ENCODE measurements at places on chromosomes 11 and 22. TPM values are rescaled to one million over a fixed set of nuclear protein-coding genes. Genes with fewer than 3 reads are reported as not detected.

Gene DKK3
- polyA plus RNA-seq: not detected

Gene TEX12
- 0.43 TPM for polyA plus RNA-seq

Gene RBM7
- polyA plus RNA-seq: 13.2 TPM

Gene C11orf86
- not detected for polyA plus RNA-seq

Gene SNU13
- polyA plus RNA-seq: 168 TPM

Gene SSTR3
- polyA plus RNA-seq: not detected

Gene TRIM5
- polyA plus RNA-seq: 14.4 TPM

- DNase-seq: no peak
Measured at GRCh38 chr11:64566915-64567891, 23.8 kb upstream of the SLC22A12 start.

- no peak for DNase-seq
Measured at GRCh38 chr22:40641269-40641668, 4.8 kb upstream of the MRTFA start.

DNA sequence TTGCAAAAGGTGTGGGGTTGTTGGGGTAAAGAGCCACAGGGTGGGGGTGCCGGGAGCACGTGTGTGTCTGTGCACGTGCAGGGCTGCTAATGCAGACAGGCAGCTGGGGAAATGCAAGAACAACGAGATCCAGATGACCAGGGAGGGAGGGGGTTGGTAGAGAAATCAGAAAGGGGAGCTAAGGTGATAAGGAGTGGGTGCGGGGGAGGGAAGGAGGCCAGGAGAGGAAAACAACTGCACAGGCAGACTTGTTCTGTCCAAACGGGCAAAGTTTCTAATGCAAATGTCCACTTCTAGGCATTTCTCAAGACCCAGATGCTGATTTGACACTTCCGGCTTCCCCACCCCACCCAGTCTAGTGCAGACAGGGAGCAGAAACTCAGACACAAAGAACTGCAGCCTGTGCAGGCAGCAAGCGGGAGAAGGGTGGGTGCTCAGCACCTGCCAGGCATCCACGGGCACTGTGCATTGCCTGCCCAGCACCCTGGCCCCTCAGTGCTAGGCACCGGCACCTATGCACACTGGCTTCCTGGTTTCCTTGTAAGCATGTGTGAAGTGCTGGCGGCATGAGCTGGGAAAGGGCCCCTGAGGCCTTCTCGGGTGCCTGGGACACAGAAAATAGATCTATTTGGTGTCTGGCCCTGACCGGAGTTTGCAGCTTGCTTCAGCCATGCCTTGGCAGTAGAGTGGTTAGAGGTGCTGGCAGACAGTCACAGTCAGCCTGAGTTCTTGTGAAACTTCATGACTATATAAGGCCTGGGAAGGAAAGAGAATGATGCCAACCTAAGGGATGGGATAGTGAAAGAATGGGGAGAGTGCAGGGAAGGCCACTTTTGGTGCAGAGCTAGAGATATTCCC lies 220.1 kb upstream of the SORL1-AS1 start:
- DNase-seq: no peak

DNA sequence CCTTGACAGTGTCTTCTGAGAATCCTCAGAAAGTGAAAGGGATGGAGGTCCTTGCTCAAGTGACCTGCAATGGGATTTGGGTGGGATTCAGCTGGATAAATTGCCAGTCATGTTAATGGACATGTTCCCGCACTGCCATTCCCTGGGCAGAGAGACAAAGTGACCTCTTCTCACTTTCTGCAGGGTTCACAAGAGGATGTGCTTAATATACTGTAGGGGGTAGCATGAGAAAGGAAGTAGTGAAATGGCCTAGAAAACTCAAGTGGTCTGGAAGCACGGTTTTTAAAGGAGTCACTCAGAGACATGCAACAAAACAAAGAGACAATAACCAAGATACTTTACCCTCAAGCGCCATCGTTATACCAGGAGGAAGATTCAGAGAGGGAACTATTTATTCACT lies 70.2 kb downstream of the NELL1 start:
- no peak for DNase-seq

GRCh38 chr22:36644333-36644757 lies 59.2 kb downstream of the CACNG2 start:
- no peak for DNase-seq

DNA sequence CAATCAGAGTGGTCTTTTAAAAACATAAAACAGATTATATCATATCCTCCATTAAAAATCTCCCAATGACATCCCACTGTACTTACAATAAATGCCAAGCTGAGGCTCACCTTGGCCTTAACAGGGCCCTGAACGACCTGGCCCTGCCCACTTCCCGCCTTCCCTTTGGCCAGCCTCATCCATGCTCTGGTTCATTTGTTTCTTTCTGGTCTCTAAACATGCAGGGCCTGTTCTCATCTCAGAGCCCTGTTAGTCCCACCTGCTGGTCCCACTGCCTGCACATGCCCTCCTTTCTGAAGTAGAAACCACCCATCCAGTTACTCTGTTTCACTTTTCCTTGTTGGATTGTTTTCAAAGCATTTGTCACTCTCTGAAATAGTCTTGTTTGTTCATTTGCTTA lies 227.4 kb downstream of the INSC start:
- DNase-seq: no peak

DNA sequence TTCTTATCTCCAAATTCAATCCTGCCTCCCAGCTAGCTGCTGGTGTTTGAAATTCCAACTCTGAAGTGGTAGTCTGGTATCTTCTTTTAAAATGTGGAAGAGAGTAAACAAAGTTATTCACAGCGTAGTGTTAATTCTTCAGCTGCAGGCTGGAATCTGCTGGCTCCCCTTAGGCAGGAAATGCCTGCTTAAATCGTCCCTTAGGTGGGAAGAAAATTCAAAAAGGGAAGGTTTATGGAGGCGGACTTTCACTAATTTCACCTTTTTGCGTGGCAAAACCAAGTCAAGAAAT lies 439.0 kb upstream of the CCDC90B start:
- no peak for DNase-seq

DNA sequence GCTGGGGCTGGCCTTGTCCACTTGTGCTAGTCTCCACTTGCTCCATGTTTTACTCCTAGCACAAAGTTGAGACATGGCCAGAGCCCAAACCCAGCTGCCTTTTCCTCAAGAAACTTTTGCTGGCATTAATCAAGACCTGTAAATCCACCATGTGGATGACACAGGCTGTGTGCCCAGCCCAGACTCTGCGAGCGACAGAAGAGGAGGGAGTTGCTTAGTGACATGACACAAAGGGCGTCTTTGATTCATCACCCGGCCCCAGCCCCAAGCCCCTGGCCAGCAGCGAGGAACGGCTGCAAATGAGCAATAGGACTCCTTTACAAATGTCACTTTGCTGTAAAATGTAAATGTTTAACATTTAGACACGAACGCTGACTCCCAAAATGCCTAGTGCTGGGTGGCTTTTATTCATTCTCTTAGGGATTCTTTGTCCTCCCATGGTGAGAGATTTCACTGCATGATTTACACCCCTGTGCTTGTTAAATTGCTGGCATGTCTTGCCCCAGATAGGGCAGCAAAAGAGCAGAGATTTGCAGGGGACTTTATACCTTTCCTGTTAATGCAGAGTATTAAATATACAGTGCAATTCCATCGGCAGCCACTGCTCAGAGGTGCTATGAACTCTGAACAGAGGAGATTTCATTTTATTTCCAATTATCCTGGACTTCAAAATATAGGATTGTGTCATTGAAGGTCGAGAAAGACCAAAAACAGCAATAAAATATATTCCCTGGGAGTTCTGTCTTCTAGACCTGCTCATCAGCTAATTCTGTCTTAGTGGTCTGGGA lies 263.6 kb upstream of the NCAM1 start:
- DNase-seq: no peak

DNA sequence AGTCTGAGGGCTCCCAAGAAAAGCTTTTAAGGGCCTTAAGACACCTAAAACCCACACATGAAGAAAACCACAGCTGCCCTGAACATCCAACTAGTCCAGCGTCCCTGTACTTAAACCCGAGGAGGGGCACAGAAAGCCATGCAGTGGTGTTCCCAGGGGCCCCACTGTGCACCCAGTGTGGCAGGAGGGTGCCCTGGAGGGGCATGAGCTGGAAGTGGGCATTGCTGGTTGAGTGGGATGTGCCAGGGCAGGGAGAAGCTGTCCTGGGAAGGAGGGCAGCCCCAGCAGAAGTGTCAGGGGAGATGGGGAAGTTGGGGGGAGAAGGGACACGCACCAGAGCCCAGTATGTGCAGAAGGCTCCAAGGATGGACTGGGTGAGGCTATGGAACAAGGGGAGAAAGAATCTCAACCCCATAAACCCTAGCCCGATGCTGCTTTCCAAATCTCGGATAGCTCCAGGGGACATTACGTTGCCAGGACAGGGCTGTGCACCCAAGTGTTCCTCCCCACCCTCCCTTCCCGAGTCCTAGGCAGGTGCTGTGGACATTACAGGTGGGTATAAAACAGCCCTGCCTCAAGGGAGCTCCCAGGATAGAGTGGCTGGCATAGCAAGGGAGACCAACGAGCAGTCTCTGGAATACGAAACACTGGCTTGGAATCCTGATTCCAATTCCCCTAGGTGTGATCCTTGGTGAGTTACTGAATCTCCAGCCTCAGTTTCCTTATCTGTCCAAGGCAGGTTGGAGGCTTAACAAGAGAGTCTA lies 44.2 kb downstream of the SHANK2 start:
- DNase-seq: no peak

DNA sequence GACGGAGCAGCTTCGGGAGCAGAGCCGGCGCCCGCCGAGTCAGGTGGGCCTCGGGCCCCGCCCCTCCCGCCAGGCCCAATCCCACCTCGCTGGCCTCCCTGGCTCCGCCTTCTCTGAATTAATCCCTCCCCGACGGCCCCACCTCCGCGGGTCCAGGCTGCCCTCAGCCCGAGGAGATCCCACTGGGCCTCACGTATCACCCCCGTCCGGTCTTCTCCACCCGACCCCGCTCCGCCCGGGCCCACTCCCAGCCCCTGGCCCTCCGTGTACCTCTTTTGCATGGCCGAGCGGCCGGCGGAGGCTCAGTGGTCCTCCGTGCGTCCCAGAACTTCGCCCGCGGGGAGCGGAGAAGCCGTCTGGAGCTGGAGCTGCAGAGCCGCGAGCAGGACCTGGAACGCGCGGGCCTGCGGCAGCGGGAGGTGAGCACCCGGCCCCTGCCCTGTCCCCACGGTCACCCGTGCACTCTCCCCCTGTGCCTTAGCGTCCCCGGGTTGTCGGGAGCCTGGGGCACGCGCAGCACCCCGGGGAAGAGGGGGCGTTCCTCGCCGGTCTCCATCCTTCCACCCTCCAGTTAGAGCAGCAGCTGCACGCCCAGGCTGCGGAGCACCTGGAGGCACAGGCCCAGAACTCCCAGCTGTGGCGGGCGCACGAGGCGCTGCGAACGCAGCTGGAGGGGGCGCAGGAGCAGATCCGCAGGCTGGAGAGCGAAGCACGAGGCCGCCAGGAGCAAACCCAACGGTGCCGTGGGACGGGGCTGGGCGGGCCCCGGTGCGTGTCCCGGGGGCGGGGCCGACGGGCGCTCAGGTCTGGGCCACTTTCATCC lies 2.2 kb upstream of the CD151 start:
- no peak for DNase-seq

DNA sequence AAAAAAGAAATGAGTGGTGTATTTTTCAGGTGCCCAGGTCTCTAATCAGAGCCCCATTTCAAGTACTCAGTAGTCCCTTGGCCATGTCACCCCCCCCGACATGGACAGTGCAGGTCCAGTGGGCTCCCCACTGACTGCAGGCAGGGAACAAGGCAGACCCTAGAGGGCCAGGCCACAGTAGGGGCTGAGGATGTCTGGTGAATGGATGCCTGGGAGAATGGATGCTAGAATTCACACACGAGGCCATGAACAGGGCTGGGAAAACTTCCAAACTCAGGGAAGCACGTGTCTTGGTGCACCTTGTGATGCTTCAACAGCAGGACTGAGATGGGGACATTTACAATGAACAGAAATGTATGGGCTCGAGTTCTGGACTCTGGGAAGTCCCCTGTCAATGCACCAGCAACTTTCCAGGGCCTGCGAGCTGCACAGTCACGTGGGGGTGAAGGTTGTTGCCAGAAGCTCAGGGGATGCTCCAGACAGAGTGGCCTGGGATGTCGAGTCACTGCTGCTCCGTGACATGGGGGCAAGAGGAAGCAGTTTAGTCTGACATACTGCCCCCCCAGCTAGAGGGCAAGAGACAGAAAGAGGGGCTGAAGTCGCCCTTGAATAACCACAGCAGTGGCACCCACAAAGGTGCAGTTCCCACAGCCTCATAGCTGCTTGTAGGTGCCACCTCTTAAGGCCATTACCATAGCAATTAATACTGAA lies 3.1 kb downstream of the APOBEC3G start:
- DNase-seq: no peak

- no peak for DNase-seq
Measured at GRCh38 chr11:68002938-68003845, 705 bp downstream of the UNC93B1 start.

DNA sequence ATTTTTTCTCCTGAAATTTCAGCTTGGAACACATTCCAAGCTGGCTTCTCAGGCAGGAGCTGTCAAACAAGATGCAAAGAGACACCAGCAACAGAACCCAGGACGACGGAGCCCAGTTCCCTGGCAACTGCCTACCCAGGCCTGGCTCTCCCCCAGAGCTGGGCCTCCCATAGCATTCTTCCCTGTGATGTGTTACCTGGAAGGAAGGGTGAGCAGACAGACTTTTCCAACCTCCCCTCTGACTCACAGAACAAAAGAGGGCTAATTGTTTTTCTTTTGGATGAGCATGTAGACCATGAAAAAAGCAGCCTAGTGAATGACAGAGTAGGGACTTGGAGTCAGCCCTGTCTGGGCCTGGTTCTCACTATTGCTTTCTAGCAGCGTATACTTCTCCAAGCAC lies 55.3 kb upstream of the BMAL1 start:
- no peak for DNase-seq

GRCh38 chr22:20550057-20550817 lies 42.8 kb downstream of the MED15 start:
- DNase-seq: no peak

DNA sequence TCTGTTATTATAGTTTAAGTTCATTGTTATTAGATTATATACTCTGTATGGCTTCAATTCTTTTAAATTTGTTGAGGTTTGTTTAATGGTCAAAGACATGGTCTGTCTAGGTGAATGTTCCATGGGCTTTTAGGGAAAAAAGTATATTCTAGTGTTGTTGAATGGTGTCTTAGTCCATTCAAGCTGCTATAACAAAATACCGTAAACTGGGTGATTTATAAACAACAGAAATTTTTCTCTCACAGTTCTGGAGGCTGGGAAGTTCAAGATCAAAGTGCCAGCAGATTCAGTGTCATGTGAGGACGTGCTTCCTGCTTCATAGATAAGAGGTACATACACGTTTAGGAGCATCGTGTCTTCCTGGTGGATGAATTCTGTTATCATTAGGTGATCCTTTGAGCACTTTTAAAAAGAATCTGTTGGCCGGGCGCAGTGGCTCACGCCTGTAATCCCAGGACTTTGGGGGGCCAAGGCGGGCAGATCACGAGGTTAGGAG lies 26.2 kb downstream of the PPARA start:
- no peak for DNase-seq

- no peak for DNase-seq
Measured at GRCh38 chr11:134120143-134120850, 51.4 kb downstream of the JAM3 start.

GRCh38 chr22:27895600-27895999 lies 23.5 kb downstream of the PITPNB start:
- DNase-seq: no peak

- DNase-seq: peak; percentile 87
Measured at GRCh38 chr11:61701242-61701886, 21.2 kb downstream of the DAGLA start.

All from CD14-positive monocyte (primary cell).